ENCODE measurements at places on chromosomes 5 and 9.

- DNase-seq, result no peak
Observed at GRCh38 chr5:53970475-53970874, 339.9 kb downstream of the ARL15 start.

- no peak for DNase-seq
Observed at GRCh38 chr9:13131416-13131815, 148.1 kb downstream of the MPDZ start.

DNA sequence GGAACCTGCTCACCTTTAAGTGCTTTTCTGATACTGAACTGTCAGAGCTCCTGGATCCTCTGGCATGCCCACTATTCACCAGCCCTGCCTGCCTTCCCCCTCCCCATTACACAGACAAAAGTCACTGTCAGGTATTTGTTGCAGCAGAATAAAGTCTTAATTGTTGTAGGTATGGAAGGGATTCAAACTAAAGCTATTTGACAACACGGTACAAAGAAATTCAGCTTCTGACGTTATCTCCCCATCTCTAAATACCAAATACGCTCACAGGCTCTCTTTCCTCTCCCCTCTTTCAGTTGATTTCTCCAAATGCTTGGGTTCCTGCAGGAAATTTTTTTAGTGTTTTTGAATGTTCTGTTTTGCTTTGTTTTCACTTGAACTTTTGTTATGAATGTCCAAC lies 9.3 kb upstream of the TGFBR1 start:
- no peak for DNase-seq

DNA sequence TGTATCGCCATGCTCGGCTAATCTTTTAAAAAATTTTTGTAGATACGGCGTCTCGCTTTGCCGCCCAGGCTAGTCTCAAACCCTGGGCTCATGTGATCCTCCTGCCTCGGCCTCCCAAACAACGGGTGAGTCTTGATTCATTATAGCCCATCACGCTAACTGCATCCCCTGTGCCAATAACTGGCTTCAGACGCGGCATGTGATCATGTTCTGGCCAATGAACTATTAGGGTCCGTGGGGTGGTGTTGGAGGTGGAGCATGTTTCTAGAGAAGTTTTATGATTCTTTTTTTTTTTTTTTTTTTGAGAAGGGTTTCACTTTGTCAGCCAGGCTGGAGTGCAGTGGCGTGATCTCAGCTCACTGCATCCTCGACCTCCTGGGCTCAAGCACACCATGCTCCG lies 51.0 kb downstream of the FGF18 start:
- no peak for DNase-seq

GRCh38 chr9:88289532-88289931 lies 98.7 kb upstream of the SPIN1 start:
- no peak for DNase-seq

- no peak for DNase-seq
Observed at GRCh38 chr5:175692235-175692995, 34.5 kb downstream of the HRH2 start.

- no peak for DNase-seq
Observed at GRCh38 chr9:128551657-128552152, 682 bp upstream of the SPTAN1 start.

- DNase-seq, result no peak
Observed at GRCh38 chr5:42636425-42636824, 120.2 kb upstream of the CCDC152 start.

DNA sequence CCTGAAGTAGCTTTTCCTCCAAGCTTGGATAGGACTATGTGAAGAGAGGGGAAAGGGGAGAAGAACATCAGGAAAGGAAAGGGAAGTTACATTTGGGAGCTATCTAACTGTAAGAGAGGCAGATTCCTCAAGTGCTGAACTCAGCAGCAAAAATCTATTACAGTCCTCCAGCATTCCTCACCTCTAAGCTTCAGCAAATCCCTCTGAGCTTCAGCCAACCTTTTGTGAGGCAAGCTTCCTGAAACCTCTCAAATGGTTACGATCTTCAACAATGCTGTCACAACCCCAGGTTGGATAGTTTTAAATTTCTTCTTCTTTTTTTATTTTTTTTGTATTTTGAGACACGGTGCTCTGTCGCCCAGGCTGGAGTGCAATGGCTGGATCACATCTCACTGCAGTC lies 2.5 kb upstream of the RNF38 start:
- DNase-seq, result no peak

DNA sequence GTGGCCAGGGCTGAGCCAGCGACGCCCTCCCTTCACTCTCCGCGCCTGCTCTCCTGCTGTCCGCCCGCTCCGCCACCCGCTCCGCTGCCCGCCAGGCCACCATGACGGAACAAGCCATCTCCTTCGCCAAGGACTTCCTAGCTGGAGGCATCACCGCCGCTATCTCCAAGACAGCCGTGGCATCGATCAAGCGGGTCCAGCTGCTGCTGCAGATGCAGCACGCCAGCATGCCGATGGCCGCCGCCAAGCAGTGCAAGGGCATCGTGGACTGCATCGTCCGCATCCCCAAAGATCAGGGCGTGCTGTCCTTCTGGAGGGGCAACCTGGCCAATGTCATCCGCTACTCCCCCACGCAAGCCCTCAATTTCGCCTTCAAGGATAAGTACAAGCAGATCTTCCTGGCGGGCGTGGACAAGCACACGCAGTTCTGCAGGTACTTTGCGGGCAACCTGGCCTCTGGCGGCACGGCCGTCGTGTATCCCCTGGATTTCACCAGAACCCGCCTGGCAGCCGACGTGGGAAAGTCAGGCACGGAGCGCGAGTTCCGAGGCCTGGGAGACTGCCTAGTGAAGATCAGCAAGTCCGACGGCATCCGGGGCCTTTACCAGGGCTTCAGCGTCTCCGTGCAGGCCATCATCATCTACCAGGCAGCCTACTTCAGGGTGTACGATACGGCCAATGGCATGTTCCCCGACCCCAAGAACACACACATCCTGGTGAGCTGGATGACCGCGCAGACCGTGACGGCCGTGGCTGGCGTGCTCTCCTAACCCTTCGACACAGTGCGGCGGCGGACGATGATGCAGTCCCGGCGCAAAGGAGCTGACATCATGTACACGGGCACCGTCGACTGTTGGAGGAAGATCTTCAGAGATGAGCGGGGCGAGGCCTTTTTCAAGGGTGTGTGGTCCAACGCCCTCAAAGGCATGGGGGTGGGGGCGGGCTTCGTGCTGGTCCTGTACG lies 1130.4 kb upstream of the ACO1 start:
- DNase-seq, result no peak

DNA sequence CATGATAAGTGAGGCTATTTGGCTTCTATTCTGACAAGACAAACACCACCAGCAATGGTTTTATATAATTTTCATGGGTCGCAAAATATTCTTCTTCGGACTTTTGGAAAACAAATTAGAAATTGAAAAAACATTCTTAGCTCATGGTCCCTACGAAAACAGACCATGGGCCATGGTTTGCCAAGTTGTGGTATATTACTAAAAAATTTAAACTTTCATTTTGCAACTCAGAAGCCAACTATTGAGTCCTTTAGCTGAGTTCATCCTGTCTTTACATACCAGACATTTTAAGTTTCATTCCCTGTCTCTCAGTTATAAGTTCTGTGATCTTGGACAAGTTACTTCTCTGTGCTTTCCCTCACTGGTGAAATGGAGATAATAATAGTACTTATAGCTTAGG lies 198.1 kb downstream of the CSNK1G3 start:
- DNase-seq, result no peak

- DNase-seq, result no peak
Observed at GRCh38 chr5:108765647-108766046, 17.9 kb downstream of the FER start.

GRCh38 chr5:132234684-132235062 lies 7.0 kb upstream of the P4HA2 start:
- no peak for DNase-seq

- DNase-seq, result no peak
Observed at GRCh38 chr5:102638912-102639652, 116.0 kb upstream of the PAM start.

DNA sequence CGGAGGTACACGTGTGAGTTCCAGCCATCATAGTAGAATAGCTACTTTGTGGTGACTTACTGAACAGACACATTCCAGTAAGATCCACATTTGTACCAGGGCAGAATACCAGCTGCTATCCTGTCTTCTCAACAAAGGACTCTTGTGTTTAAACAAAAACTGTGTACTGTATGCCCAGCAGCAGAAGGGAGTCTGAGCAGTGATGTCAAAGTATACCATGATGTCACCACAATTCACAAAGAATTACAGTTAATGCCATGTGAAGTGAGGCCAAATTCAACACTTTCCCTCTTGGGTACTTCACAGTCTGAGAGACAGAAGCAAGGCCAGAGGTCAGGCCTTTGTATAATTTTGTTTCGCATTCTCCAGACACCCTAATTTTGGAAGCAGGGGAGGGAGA lies 137.0 kb downstream of the ADAMTSL1 start:
- no peak for DNase-seq

- DNase-seq, result no peak
Observed at GRCh38 chr5:116315531-116315930, 230.7 kb downstream of the COMMD10 start.

- no peak for DNase-seq
Observed at GRCh38 chr5:15555176-15555575, 55.2 kb downstream of the FBXL7 start.
